Stimulated activated CD4-positive, alpha-beta T cell treated with anti-CD3 and anti-CD28 coated beads, TNF-alpha, amount 100 ng/mL, for 48 hours (primary cell): ENCODE measurements at places on chromosomes 11 and 22.

- no peak for DNase-seq
These were observed 71.9 kb downstream of the MPPED1 start for GRCh38 chr22:43483669-43484068.

DNA sequence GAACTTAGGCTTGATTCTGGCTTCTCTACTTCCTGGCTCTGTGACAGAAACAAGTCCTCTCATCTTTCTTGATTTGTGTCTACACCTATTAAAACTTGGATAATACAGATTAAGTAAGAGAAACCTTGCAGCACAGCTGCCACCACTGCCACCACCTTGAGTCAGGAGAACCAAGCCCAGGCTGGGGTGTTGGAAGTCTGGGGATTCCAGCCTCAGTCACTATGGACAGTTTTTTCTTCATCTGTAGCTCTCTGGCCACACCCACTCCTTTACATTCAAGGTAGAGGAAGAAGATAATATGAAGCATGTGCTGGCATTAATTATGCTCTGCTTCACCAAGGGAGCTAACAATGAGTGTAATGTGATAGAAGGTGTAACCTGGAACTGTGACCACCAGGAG is 75.7 kb downstream of the RELT start:
- no peak for DNase-seq

- DNase-seq = no peak
These were observed 34.4 kb upstream of the DNAJB13 start for GRCh38 chr11:73916435-73916834.

DNA sequence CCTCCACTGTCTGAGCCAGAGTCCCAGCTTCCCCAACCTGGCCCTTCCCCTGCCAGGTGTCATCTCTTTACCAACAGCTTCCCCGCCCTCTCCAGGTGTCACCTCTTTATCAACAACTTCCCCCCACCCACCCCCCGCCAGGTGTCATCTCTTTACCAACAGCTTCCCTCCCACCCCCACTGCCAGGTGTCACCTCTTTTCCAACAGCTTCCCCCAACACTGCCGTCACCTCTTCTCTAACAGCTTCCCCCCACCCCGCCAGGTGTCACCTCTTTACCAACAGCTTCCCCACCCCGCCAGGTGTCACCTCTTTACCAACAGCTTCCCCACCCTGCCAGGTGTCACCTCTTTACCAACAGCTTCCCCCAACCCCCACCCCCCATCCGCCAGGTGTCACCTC is 29.8 kb upstream of the TTLL12 start:
- no peak for DNase-seq

GRCh38 chr11:69962152-69962551 is 116.0 kb upstream of the ANO1 start:
- DNase-seq = no peak

- DNase-seq = no peak
These were observed 44.2 kb upstream of the MICAL2 start for GRCh38 chr11:12066056-12066798.

GRCh38 chr22:33472462-33473344 is 414.5 kb upstream of the SYN3 start:
- DNase-seq = no peak

- DNase-seq = no peak
These were observed 886 bp upstream of the P4HA3 start for GRCh38 chr11:74312326-74312725.

GRCh38 chr11:62393061-62393611 is 25.7 kb upstream of the SCGB1A1 start:
- no peak for DNase-seq

DNA sequence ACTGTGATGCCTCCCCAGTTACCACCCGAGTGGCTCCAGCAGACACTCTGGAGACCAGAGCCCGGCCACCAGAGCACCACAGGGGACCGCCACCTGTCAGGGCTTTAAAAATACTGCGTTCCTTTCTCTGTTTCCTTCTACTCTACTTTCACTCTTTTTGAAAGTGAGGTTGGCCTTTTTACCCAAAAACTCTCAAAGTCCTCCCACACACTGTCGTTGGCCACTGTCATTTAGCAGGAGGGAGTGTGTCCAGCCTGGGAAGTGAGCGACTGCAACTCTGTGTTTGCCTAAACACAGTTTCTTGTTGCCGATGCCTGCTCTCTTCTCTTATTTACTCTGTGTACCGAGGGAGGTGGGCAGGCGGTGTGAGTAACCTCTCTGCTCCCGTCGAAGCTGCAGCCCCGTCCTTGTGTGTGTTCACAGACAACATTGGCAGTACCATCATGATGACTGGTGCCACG is 90.8 kb upstream of the CLDN5 start:
- no peak for DNase-seq

GRCh38 chr11:74157169-74157568 is 13.6 kb downstream of the C2CD3 start:
- no peak for DNase-seq

GRCh38 chr22:29257751-29258181 is 10.0 kb downstream of the RHBDD3 start:
- no peak for DNase-seq

DNA sequence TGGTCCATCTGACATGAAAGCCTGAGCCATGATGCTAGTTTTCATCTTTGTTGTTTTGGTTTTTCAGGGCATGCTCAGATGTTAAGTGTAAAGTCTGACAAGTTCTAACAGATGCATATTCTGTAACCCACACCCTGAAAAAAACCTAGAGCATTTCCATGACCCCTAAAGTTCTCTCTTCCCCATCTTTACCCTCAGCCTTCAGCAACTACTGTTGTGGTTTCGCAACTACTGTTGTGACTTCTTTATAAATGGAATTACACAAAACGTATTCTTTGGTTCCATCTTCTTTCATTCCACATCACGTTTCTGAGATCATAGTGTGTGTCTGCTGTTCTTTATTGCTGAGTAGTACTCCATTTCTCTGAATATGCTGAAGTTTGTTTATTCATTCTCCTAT is 65.1 kb upstream of the LDLRAD3 start:
- DNase-seq = no peak

- peak; percentile 86 for DNase-seq
These were observed 45.7 kb upstream of the DEFB108B start for GRCh38 chr11:71787098-71787823.

DNA sequence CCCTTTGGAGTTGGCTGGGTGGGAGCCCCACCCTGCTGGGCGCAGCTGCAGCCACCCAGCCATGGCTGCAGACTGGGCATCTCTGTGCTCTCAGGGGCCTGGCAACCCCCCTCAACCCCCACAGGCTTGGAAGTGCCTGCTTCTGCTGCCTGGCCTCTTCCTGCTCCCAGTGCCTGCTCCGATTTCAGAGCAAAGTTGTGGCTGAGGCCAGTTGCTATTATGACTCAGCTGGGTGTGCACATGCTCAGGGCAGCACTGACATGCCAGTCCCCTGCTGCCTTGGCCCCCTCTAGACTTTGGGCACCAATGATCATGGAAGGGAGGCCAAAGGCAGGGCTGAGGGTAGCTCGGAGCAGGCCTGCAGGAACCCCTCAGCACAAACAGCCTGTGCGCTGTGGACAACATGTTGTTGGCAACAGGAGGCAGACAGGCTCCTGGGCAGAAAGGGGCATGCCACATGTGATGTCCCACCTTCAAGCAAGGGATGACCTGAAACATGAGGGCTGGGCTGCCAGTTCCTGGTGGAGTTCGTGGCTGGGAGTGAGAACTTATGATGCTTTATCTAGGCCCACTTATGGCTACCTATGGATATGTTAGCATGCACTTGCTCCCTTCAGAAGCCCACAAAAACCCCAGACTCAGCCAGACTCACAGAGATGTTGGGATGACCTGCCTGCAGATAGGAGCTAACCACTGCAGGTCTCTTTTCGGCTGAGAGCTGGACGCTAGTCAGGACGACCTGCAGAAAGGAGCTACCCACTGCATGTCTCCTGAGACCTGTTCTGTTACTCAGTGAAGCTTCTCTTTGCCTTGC is 96.4 kb upstream of the AMOTL1 start:
- DNase-seq = no peak

DNA sequence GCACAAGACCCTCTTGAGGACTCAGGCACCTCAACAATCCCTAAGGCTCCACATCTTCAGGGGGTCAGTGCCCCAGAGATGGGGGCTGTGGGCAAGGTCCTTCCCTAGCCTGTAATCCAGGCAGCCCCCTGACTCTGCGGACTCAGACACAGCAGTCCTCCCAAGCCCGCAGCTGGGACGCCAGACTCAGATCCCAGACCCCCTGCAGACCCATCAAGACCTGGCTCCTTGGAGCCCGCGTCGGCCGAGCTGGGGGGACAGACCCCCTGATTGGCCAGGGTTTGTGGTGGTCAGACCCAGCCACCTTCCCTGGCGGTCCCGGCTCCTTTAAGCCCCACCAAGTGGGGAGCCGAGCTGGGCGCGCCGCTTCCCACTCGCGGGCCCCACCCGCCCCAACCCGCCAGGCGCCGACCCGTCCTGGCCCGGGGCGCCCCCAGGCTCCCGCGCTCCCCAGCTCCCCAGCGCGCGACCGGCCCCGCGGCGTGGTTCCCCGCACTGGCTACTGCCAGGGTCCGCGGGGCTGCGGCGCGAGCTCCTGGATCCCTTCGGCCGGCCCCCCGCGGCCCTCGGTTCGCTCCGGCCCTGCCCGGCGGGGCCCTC is 458 bp downstream of the OSBPL5 start:
- no peak for DNase-seq

- no peak for DNase-seq
These were observed 741 bp upstream of the NAV2 start for GRCh38 chr11:19711911-19712280.

DNA sequence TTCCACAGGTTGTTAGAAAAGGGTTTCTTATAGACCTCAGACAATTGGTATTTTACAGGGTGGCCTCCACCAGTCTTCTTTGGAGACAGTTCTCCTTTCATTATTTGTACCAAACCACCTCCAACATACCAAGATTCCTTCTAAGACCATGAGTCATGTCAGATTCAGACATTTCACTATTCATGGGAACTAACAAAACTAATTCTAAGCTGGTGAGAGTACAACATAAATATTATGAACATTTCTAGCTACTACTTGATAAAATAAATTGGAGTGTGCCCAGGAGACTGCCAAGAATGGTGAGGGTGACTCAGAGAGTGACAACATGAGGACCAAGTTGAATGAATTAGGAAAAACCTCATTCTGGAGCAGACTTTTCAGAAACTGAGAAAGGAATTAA is 494.6 kb upstream of the LRRC4C start:
- DNase-seq = no peak

DNA sequence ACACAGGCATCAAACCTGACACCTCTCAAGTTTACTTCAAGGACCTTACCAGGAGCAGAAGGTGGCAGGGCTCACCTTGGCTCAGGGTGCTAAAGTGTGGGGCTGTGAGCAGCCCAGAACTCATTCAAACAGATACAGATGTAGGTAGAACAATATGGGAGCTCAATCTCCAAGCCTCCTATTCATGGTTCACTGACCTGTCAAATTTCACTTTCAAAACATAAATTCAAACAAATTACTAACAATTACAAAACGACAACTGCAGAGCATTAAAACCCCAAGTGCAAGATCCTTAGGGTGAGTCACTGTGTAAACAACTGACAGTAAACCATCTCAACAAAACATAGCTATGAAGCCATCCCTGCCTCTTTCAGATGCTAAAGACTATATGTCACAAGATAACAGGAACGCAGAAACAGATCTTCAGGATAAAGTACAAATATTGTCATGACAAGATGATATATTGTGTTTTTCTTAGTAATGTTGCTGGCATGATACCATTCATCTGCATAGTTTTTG is 303.5 kb upstream of the ANO3 start:
- DNase-seq = no peak

DNA sequence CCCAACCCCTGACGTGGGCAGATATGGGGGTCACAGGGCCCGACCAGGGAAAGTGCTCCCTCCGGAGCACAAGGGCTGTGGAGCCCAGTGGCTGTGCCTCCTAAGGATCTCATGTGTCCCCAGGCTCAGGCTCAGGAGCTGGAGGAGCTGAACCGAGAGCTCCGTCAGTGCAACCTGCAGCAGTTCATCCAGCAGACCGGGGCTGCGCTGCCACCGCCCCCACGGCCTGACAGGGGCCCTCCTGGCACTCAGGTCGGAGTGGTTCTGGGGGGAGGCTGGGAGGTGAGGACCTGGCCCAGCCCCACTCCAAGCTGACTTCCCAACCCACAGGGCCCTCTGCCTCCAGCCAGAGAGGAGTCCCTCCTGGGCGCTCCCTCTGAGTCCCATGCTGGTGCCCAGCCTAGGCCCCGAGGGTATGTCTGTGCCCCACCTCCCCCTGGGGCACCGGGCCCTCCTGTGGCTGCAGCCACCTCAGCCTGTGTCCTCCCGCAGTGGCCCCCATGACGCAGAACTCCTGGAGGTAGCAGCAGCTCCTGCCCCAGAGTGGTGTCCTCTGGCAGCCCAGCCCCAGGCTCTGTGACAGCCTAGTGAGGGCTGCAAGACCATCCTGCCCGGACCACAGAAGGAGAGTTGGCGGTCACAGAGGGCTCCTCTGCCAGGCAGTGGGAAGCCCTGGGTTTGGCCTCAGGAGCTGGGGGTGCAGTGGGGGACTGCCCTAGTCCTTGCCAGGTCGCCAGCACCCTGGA is 2.5 kb downstream of the RASSF7 start:
- DNase-seq = no peak

GRCh38 chr22:20089226-20089976 is 9.4 kb downstream of the DGCR8 start:
- no peak for DNase-seq

- no peak for DNase-seq
These were observed 1164.4 kb downstream of the BRD1 start for GRCh38 chr22:48663297-48663696.

DNA sequence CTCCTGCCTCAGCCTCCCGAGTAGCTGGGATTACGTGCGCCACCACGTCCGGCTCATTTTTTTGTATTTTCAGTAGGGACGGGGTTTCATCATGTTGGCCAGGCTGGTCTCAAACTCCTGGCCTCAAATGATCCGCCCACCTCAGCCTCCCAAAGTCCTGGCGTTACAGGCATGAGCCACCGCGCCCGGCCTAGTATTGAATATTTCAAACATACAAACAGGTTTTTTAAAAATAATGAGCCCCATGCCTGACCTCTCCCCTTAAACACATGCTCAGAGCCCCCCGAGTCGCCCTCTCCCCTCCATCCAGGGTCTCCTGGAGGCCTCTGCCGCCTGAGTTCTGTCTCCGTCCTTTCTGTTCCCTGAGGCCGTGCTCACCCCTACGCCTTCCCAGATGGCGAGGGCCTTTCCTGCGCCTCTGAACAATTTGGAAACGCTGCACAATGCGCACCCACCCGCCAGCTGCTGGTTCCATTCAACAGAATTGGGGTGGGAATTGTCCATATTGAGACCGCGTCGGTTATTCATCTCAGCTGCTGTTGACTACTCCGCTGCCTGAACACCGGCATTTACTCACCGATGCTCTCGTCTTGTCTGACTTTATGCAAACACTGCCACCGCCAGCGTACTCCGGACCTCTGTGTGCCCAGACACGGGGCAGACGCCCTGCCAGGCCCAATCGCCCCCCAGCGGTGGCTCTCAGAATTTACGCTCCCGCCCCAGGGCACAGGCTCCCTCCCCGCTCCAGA is 13.6 kb upstream of the RNH1 start:
- DNase-seq = no peak

DNA sequence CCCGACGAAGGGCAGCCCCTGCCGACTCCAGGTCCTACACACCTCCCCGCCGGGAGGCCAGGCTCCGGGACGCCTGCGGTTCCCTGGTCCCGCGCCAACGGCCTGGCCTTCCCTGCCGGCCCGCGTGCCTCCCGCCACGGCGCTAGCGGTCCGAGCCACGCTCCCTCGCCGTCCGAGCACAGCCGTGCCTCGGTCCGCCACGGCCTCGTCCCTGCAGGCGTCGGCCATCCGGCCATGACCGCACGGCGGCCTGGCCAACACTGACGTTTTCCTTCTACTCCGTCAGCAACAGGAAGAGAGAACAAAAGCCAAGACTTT is 532 bp downstream of the EIF4G2 start:
- DNase-seq = peak; percentile 2

- DNase-seq = no peak
These were observed 1.9 kb downstream of the NLRP6 start for GRCh38 chr11:279966-280705.
